Stimulated activated naive CD8-positive, alpha-beta T cell treated with anti-CD3 and anti-CD28 coated beads, Interleukin-15, Interleukin-2, amounts not matched to agents 100 U/mL and 50 U/mL, for 24 hours (primary cell): ENCODE measurements at places on chromosomes 3 and 15.

GRCh38 chr3:40042752-40043443 lies 233.5 kb downstream of the MYRIP start:
- DNase-seq = no peak

GRCh38 chr3:27487383-27487782 lies 3.2 kb upstream of the SLC4A7 start:
- DNase-seq = no peak

DNA sequence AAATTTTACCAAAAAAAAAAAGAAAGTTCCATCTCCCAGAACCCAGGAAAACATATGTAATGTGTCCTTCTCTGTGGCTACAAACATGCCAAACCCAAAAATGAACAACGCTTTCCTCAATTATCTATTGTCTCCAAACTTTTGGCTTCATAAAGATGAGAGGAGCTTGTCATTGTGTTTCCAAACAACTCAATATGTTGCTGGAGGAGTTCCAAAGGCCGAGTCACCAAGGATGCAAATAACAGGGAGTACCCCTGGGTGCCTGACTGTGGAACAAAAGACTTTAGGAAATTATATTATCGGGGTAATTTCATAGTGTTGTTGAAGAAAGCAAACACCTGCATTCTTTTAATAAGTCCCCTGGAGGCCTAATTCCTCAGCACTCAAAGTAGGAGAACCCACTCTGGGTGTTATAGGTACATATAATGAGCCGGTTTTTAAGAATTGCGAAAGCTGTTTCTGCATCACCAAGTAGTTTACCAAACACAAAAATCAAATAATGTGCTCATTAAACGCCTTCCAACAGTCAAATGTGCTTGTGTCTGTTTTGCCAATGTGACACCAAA lies 206.3 kb upstream of the PRICKLE2 start:
- no peak for DNase-seq

- no peak for DNase-seq
These were observed 110.6 kb downstream of the DTWD1 start for GRCh38 chr15:49731187-49732099.

GRCh38 chr15:28044121-28044672 lies 54.9 kb downstream of the OCA2 start:
- no peak for DNase-seq

DNA sequence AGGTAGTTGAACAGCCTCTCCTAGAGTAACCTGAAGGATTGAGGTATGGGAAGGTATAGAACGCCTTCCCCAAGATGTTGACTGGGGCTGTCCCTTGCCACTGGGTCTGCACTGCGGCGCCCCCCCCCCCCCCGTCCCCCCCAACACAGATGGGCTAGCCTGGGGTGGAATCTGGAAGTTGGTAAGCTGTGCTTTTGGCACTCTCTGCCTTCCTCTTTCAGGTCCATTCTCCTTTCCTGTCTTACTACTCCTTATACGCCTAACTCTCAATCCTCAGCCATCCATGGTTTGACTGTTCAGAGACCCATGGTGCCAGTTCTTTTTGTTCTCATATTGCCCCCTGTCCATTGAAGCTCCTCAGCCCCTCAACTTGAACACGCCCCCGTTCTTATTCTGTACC lies 42.8 kb downstream of the MAP2K1 start:
- DNase-seq = no peak

GRCh38 chr3:31247850-31248562 lies 284.7 kb upstream of the STT3B start:
- no peak for DNase-seq

GRCh38 chr15:27645672-27646071 lies 453.4 kb downstream of the OCA2 start:
- DNase-seq = no peak

DNA sequence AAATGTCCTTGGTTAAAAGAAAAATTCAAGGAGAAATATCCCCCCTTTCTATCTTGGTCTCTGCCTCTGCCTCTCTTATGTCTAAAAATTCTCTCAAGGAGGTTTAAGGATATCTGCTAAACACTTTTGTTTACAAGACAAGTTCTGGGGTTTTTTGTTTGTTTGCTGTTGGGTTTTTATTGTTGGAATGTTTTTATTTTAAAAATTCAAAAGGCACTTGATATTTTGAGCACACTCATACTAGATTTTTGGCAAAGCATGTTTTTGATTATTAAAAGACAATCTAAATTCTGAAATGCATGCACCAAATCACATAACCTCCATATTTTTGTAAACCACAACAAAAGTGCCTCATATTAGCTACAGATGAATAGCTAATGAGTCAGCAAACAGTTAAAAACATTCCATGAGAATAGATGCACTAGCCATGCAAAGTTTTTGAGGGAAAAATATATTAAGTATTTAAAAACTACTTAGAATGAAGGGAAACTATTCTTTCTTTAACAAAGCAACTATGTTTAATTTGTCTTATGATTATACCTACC lies 84.6 kb downstream of the ZBTB20 start:
- no peak for DNase-seq

DNA sequence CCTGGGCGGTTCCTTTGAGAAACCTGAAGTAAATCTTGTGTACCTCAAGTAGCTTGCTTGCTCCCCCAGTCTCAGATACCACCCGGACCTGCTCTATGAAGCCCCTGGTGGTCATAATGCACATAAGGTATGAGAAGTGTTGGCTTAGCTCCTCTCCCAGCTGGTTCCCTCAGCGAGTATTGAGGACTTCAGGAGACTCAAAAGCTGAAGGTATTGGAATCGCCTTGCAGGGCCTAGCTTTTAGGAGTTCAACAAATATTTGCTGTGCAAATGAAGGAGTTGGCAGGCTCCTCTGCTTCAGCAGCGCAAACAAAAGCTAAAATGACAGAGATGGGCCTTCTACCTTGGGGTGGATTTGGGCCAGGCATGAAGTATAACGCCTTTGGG lies 1.7 kb downstream of the CMTM8 start:
- DNase-seq = peak; percentile 43

- no peak for DNase-seq
These were observed 4.2 kb downstream of the SORD start for GRCh38 chr15:45027220-45027619.

DNA sequence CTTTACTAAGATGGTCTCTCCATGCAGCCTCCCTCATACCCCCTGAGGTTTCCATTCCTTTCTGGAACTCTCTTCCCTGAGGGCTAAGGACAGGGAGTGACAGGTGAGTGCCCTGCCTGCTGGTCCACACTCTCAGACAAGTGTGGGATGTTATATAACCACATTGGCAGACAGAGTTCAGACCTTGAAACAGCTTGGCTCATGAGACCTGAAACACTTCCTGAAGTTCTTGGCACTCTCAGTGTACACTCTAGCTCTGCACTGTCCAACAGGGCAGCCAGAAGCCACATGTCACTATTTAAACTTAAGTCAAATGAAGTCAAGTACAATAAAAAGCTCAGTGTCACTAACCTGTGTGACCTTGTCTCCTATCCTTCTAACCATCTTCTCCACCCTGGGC lies 188.5 kb downstream of the ZNF621 start:
- DNase-seq = no peak

- no peak for DNase-seq
These were observed 3.5 kb downstream of the NOX5 start for GRCh38 chr15:69017978-69018377.

GRCh38 chr3:194618858-194619608 lies 14.2 kb downstream of the TMEM44 start:
- no peak for DNase-seq

DNA sequence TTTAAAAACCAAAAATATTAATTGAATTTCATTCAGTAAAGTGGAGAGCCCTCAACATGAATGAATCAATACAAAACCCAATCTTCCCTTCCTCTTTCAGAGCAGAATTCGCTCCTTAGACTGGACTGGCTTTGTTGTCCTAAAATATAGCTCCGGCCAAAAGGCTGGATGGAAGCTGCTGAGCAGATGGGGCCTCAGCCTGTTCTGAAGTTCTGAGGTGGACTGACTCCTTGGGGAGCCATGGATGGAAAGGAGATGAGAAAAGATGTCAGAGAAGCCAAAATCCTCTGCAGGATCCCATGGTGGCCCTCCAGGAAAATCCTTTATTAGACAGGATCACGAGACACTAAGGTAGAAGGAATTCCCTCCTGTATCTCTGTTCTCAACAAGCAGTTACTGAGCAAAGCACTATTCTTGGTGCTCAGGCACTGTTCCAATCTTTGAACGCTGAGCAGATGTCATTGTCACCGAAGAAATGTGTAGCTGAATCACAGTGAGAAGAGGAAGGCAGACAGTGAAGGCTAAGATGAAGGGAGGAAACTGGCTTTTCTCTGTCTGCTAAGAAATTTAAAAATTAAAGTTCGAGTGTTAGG lies 122.0 kb downstream of the SEMA6D start:
- no peak for DNase-seq

GRCh38 chr3:4475804-4476203 lies 8.7 kb upstream of the SUMF1 start:
- DNase-seq = no peak

GRCh38 chr3:120646771-120647432 lies 35.1 kb downstream of the HGD start:
- no peak for DNase-seq

DNA sequence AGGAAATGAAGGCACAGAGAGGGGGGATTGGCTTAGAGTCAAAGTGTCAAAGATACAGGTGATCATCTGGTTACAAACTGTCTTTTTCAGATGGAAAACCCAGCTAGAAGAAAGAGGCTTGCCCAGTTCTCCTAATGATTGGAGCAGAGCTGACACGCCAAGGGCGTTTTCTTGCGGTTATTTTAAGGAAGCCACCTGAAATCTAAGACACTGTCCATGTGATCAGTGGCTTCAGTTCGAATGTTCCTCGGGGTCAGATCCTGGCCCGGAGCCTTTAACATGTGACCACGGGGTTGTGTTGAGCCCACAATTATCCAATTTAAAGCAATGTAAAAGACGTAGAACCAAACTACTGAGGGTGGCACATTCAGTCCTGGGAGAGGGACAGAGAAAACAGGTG lies 19.5 kb downstream of the FAM43A start:
- DNase-seq = no peak

DNA sequence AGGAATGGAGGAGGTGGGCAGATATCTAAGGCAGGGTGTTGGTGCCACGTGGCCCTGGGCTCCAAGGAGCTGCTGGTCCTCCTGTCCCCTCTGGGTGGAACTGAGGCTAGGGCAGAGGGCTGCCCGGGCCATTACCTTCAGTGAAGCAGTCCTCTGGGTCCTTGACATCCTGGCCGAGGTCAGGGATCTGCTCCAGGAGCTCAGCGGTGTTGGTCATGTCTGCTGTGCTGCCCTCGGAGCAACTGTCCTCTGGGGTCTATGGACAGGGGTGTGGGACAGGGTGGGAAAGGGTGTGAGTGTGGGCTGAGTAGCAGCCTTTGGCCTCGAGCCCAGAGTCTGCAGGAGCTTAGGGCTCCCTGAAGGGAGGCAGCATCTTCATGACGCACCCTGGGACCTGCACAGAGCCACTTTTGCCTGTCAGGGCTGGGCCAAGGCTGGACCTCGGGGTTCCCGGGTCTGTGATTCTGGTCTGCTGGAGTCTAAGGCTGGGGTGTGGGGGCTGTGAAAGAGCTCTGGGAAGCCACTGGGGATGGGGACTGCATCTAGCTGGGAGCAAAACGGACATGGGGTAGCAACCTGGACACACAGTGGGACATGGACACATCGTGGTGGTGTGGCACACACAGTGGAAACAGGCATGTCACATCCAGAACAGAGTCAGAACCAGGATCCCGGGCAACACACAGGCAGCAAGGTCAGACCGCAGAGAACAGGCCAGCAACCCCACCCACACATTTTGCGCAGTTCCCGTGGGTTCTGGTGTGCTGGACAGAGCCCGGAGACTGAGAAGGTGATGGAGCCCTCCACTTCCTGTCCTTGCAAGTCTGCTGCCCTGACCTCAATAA lies 72.7 kb downstream of the SCN5A start:
- DNase-seq = no peak

- DNase-seq = peak; percentile 10
These were observed 8.3 kb downstream of the B3GALNT1 start for GRCh38 chr3:161096771-161097367.
